Aorta (tissue), 5 donors: ENCODE measurements at places on chromosomes 7 and 10. TPM values are rescaled to one million over a fixed set of nuclear protein-coding genes. Genes with fewer than 3 reads are reported as not detected.

Gene TRPV6
- 0.50 TPM for polyA plus RNA-seq

Gene ANXA8L1
- polyA plus RNA-seq, result 0.13 TPM

DNA sequence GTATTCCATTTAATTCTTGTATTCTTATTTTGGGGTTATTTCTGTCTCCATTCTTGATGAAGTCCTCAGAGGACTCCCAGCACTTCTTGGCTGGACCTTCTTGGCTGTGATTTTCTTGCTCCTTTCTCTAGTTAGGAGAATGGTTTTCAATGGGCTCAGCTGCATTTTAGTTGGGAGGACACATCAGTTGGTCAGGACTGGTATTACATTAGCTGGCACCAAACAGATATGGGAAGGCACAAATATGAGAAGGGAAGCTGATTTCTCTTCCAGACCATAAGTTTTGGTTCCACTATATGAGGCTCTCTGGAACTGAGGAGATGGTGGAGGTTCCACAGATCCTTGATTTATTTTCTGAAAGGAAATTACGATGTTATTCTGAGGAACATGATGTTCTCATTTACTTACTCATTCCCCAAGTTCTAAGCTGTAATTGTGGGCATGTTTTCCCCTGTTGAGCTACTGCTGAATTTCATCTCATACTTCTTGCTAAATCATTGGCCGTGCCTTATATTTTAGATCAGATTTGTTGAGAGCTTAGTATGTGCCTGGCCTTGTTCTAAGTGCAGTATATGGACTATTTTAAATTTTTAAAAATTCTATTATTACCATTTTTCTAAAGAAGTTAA lies 261.0 kb downstream of the THSD7A start:
- DNase-seq, result no peak

DNA sequence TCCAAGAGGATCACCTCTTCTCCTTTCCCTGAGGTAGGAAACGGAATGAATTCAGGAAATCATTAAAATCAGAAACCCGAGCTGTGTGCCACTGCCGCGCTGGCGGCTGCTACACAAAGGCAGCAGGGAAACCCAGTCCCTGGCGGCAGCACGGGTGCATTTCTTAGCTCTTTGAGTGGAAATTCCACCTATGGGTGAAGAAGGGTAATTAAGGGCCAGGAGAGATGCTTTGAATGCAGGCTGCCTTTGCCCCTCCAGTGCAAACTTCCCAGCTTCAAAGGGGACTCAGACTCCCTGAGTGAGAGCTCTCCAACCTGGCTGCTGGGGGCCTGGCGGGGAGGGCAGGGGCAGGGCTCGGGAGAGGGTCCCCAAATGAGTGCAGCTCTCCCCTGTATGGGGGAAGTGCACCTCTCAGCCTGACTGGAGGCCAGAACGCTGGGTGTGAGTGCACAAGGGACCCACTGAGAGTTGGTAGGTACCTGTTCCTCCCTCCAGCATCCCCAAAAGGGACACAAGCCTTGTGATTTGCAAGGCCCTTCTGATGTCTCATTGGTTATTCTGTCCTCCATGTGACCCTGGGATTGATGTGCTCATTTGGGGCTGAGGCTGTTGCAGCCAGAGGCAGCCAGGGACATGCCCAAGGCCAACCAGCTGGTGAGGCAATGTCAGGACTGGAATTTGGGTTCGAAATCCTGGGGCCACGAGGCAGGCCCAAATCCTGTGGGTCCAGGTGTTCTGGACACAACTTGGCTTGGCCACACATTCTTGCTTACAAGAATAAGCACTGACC lies 16.3 kb upstream of the ZMIZ1 start:
- DNase-seq, result peak; percentile 26

DNA sequence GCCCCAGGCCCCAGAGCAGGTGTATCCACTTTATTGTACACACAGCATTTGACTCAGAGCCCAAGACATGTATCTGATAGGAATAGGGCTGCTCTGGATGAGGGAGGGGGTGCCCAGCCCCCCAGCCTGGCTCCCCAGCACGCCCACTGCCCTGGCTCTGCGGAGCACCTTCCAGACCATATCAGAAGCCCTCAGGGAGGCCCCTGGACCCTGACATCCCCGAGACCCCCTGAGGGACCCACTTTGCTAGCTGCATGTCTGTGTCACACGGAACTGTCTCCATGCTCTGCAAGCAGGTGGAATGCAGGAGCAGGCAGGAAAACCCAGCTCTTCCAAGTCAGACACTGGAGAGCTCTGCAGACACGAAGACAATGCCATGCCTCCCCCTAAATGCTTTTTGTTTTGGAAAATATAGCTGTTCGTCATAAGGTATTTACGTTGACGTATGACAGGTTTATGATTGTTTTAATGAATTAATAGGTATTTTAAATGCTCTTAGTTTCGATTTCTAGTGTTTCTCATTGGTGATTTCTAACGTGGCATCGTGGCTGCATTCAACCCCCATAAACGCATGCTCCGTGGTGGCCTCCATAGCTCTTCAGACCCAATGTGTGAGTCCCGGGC lies 92.8 kb upstream of the INSIG1 start:
- no peak for DNase-seq

Gene AKR1C4
- not detected for polyA plus RNA-seq

GRCh38 chr7:603152-603951 lies 83.7 kb upstream of the PDGFA start:
- DNase-seq, result no peak
